Subcutaneous preadipocyte (primary cell): ENCODE measurements at places on chromosomes 1 and 21. TPM values are rescaled to one million over a fixed set of nuclear protein-coding genes. Genes with fewer than 3 reads are reported as not detected.

The MMEL1 gene
- not detected in 2 replicates for total RNA-seq

The C1orf185 gene
- not detected in 2 replicates for total RNA-seq

The MTARC2 gene
- 2.9 and 3.1 TPM in 2 replicates for total RNA-seq

The FAM72C gene
- under 0.01 and 1.2 TPM in 2 replicates for total RNA-seq

The TMEM51 gene
- 1.5 and 2.5 TPM in 2 replicates for total RNA-seq

The FAM131C gene
- total RNA-seq: under 0.01 and 0.37 TPM in 2 replicates

The DENND2C gene
- total RNA-seq: 2.5 and 3.7 TPM in 2 replicates

The C8A gene
- total RNA-seq: not detected in 2 replicates

The CFHR2 gene
- not detected in 2 replicates for total RNA-seq

The SLC41A1 gene
- 8.8 and 12.1 TPM in 2 replicates for total RNA-seq

The FCGR3B gene
- not detected in 2 replicates for total RNA-seq

The RAB7B gene
- total RNA-seq: 8.2 and 9.9 TPM in 2 replicates

The TSEN15 gene
- total RNA-seq: 23.9 and 34.4 TPM in 2 replicates
